ENCODE measurements at places on chromosomes 11 and 22.

DNA sequence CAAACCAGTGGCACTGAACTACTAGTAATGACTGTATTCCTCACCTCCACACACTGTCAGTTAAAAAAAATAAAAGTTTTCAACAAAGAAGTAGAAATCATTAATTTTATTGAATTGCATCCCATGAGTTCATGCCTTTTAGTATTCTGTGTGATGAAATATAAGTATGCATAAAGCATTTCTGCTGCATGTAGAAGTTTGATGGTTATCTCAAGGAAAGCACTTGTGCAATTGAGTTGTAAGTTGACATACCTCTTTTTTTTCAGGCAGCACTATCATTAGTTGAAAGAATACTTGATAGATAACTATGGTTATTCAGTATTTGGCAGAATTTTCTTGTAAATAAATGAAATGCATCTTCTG, 104.4 kb downstream of the STIM1 start:
- DNase-seq, result peak; percentile 17

GRCh38 chr22:24402460-24403192, 24.8 kb upstream of the ADORA2A start:
- peak; percentile 65 for DNase-seq

- no peak for DNase-seq
Observed at GRCh38 chr11:131645237-131645636, 274.8 kb downstream of the NTM start.

DNA sequence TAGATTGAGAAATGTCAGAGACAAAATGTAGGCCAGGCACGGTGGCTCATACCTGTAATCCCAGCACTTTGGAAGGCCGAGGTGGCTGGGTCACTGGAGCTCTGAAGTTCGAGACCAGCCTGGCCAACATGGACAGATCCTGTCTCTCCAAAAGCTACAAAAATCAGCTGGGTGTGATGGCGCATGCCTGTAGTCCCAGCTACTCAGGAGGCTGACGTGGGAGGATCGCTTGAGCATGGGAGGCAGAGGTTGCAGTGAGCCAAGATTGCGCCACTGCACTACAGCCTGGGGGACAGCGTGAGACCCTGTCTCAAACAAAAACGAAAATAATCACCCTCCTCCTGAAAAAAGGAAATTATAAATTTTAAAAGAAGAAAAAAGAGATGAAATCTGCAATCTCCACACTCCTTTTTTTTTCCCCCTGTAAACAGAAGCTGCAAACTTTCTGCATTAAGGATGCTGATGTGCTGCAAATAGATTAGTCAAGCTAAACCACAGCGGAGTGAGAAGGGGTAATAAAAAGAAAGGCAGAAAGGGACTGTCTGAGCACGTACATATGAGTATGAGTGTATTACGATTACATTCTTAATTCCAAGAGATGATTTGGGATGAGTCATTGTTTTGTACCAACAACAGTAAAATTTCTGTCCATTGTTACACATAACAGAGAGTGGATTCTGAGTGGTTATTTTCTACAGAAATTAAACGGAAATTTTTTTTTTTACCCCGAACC, 87.3 kb downstream of the SIK3 start:
- no peak for DNase-seq

DNA sequence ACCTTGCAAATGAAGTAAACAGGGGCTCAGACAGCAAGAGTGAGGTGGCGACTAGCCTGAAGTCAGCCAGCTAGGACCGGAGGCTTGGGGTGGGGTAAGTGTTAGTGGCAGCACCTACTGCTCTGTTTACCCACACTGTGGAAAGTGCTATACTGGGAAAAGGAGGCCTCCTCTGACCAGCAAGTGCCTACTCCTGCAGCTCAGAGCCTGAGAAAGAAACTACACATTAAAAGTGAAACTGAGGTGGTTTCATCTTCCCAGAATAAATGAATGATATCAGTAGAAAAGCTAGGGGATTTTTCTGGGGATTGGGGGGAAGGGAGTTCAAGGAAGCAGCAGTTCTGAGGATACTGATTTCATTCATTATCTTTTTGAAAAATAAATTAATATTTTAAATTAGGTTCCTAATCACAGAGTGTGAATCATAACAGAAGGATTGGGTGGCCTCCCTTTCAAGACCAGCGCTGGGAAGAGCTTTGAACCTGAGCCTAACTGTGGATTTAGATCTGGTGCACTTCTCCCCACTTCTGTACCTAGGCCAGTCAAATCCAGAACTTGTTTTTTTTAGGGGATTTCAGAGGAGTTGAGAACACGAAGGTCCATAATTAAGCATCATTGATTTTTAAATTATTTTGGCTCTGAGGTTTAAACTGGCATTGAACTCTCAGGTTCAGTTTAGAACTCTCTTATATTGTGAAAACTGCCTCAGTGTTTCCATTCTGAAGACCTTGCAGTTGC, 48.1 kb upstream of the GRAMD1B start:
- DNase-seq, result no peak

DNA sequence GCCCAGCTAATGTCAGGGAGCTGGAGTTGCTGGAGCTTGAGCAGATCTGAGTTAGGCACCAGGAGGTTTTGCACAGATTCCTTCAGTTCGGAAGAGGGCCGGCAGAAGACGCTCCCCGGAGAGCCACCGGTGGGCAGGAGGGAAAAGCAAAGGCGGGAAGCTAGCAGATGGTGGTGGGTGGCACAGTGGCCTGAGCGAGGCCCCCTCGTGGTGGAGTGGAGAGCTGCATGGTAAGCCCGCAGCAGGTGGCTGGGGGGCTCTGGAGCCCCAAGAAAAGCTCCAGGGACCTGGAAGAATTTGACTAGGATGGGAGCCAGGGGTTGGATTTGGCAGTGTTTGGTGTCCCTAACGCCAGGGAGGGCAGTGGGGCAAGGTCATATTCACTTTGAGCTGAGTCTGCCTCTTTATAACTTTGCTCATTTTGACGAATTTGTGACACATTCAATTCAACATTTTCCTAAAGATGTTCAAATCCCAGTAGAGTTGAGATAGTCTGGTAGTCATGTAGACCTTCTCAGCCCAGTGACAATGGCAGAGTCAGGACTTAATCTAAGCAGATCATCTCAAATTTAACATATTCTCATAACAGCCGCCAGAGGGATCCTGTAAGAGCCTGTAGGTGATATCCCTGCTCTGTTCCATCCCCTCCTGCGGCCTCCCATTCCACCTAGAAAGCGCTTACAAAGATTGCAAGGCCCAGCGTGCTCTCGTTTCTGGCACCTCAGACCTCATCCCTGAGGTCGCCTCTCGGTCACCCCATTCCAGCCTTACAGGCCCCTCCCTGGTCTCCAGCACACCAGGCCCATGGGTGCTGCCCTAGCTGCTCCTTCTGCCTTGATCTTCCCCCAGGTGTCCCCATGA, 57.9 kb downstream of the TRIM29 start:
- DNase-seq, result no peak

DNA sequence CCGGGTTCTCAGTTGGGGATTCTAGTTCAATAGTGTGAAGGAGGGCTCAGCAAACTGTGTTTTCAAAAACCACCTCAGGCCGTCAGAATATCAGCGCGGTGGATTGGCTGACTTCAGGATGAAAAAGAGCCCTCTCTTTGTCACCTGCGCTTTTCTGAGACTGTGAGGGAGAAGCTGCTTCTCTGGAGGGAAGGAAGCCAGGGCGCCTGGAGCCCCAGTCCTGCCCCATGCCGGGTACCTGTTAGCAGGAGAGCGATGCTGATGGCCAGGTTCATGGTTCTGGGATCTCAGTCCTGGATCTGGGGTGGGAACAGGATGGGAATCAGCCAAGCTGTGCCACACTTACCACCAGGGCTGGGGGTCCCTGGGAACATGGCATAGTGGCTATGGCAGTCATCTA, 2.3 kb downstream of the THY1 start:
- DNase-seq, result no peak

DNA sequence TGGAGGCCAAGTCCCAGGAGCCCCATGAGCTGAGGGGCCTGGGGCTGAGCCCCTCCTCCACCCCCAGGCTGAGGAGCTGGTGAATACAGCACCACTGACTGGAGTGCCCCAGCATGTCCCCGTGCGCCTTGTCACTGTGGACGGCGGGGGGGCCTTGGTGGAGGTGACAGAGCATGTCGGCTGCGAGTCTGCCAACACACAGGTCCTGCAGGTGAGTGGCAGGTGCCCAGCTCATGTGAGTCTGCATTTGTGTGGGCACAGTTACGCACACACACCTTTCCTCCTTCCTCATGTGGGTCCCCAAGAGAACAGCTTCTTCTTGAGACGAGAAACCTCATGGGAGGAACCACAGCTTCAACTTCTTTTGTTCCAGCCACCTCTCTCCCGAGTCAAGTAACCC, 7.7 kb downstream of the TMEM132A start:
- no peak for DNase-seq

DNA sequence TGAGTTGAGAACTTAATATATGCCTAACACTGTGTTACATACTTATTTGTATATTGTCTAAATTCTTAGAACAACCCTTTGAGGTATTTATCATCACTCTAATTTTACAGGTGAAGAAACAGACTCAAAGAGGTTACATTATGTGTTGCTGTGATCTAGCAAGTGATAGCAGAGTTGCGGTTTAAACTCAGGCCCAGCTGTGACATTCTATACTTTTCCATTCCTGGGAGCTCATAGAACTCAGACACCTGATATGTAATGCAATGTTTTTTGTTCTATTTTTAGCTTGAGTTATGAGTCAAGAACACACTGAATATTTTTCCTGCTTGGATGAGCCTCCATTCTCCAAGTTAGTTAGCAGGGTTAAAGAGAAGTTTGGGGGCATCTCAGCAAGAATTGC, 449.7 kb upstream of the DDI1 start:
- DNase-seq, result no peak

DNA sequence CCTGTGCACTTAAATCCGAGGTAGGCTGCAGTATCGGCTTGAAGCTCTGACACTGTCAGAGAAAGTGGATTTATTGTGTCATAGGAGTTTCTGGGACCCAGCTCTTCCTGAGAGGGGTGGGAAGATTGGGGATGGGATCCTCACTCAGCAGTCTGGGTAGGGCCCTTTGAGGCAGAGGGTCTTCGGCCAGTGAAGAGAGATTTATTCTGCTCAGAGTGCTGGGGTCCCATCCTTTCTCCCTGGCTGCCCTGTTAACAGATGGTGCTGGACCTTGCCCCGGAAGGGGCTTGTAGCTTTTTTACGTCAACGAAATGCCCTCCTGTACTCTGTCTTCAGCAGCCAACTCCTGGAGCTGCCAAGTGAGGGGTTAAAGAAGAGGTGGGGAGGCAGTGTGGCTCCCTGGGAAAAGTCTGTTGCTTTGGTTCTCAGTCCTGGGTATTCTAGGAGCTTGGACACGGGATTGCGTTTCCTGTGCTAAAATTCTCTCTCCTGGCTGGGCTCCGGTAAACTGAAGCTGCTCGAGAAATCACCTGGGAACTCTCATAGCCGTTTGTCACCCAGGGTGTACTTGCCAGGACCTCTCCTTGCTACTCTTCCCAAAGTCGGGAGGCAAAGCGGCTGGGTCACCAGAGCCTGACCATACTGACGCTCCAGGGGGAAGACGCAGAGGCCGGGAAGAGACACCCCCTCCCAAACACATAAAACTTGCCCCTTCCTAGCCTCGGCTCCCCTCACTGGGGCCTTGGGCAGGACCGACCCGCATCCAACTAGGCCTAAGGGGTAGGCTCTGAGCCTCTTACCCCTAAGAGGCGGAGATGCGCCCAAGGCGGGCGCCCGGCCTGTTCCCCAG, 806 bp upstream of the SMDT1 start:
- no peak for DNase-seq

DNA sequence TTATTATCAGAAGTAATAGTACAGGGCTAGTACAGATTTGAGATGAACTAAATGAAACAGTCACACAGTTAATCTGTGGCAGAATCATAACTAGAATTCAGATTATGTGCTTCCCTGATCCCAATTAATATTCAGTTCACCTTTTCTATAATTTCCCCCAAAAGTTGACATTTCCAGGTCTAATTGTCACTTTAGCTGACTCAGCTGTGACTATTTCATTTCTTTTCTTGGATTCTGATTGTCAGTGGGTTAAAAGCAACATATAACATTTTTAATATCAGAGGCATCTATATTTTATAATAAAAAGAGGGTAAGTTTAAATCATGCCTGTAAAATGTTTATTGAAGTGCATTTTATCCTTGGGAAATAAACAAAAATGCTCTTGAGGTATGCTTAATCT, 28.8 kb upstream of the SOX6 start:
- no peak for DNase-seq

DNA sequence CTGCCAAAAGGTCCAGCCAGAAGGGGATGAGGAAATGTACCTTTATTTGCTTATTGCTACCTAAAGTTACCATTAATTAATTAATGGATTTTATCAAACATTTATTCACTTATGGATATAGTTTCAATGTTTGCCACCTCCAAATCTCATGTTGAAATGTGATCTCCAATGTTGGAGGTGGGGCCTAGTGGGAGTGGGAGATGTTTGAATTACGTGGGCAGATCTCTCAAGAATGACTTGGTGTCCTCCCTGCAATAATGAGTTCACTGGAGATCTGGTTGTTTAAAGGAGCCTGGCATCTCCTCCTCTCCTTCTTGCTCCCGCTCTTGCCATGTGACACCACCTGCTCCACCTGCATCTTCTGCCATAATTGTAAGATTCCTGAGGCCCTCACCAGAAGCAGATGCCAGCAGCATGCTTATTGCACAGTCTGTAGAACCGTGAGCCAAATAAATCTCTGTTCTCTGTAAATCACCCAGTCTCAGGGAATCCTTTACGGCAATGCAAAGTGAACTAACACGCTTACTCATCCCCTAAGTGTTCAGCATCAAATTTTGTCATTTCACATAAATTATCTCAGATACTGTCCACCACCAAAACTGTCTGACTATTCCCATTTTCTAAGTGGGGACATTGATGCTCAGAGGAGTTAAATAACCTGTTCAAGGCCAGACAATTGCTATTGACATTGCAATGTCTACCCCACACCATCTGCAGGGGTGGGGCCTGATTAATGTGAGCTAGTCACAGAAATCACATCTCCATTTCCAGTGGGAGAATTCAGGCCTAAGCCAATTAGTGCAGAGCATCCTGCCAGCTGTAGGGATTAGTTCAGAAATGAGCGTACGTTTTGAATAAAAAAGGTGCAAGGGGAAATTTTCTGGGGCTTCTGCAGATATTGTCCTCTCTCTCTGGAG, 51.6 kb upstream of the SYN3 start:
- no peak for DNase-seq

GRCh38 chr11:30859669-30860068, 273.5 kb upstream of the MPPED2 start:
- no peak for DNase-seq

DNA sequence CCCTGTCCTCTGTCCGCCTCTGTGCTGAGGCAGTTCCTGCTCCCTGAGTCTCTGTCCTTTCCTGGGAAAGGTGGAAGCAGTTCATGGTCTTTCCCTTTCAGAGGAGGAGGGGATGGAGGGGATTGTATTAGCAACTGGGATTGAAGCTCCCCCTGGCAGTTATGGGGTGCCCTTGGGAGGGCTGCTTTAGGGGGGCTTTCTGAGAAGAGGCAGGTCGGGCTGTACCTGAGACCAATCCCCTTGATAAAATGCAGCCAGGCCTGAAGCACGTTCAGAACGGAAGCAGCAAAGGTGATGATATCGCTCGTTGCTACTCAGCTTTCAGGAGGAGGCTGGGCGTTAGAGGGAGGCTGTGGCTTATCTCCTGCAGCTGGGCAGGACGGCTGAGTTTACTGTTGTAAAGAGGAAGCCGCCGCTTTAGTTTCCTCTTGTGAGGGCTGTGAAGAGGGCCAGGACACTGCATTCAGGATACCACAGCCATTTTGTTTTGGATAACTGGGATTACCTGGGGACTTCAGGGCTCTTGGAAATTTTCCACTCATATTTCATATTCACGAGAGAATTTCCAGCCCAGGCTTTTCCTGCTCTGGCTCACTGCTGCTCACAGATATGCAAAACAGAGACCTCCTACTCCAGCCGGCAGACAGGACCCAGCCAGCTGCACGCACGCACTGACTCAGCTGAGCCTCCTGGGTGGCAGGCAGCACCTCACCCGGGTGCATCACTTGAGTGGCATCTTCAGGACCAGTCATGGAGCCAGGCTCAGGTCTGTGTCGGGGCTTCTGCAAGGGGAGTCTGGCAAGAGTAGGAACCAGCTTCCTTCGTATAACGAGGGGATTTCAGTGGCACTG, 798 bp downstream of the AMPD3 start:
- peak; percentile 82 for DNase-seq
